ENCODE measurements at places on chromosomes 3 and 15.

- DNase-seq: no peak
Observed at GRCh38 chr3:67509471-67510075, 144.8 kb downstream of the SUCLG2 start.

- no peak for DNase-seq
Observed at GRCh38 chr3:127747751-127748521, 74.4 kb downstream of the MGLL start.

GRCh38 chr15:68335251-68335650, 57.7 kb downstream of the FEM1B start:
- DNase-seq: no peak

- peak; percentile 45 for DNase-seq
Observed at GRCh38 chr3:49602877-49603411, 48.7 kb downstream of the BSN start.

DNA sequence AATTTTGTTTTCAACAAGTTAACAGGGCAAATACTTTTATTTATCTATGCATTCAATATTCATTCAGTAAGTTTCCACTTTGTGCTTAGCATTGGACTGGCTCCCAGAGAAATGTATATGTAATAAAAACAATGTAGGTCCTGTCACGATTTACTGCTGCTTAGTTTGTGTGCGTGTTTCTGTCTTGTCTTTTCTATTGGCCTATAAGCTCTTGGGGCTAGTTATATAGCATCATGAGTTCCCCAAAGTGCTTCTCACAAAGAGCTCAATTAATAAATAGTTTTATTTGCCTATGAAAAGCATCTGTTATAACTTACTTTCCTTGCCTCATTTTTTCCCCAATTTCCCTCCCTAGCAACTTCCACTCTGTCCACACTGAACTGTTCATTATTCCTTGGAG, 666.7 kb upstream of the NAALADL2 start:
- no peak for DNase-seq

GRCh38 chr15:82648257-82649103, 1.3 kb upstream of the CPEB1 start:
- DNase-seq: no peak

DNA sequence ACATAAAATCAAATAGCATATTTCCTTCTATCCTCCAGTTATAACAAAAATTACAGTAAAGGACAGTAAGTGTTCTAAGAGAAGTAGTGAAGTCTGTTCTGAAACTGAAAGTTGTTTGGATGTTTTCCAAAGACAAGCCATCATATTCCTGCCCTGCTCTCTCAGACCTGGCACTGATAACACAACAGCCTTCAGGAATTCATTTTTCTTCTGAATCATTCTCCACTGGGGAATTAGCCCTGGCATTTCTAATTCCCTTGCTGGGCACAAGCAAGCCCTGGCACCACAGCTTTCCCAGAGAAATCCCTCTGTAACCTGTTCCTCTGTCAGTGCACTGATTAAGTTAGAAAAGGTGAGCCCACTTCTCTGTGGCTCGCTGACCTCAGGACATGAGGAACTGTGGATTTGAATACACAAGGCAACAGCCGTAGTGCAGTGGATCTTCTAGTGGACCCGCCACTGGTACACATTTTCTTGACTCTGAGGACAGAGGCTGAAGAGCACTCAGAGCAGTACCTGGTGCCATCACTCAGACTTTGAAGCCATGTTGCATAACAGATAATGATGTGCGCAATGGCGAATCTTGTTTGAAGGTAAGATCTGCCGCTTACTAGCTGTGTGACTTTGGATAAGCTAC, 61.6 kb downstream of the WWTR1 start:
- DNase-seq: no peak

- no peak for DNase-seq
Observed at GRCh38 chr3:102301155-102301880, 133.5 kb upstream of the ZPLD1 start.

DNA sequence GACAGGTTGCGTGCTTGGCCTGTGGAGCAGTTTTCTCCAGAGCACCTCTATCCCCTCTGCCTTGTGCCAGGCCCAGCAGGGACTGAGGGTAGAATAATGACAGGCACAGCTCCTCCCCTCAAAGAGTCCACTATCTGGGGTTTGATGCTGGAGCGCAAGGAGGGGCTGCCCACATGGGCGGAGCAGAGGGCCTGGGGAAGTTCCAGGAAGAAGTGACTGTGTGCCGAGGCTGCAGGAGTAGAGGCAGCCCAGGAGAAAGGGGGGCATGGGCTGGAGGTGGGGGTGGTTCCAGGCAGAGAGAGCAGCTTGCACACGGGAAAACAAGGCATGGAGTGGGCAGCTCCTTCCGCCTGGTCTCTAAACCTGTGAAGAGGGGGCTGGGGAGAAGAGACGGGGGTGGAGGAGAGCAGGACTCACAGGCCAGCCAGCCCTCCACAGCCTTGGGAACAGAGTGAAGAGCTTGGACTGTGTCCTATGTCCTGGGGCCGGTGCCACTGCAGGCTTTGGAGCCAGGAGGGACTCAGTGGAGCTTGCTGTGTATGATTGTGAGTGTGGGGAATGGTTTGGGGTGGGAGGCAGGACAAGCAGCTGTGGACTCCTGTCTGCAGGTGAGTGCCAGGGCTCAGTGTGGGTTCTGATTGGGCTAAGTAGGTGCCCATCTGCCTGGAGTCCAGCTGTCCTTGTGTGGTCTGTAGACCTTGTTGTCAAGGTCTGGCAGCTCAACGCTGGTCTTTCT, 48.1 kb downstream of the APBA2 start:
- no peak for DNase-seq

- DNase-seq: no peak
Observed at GRCh38 chr15:101503296-101503599, 13.7 kb upstream of the PCSK6 start.

- no peak for DNase-seq
Observed at GRCh38 chr3:99863588-99863987, 45.9 kb downstream of the CMSS1 start.

DNA sequence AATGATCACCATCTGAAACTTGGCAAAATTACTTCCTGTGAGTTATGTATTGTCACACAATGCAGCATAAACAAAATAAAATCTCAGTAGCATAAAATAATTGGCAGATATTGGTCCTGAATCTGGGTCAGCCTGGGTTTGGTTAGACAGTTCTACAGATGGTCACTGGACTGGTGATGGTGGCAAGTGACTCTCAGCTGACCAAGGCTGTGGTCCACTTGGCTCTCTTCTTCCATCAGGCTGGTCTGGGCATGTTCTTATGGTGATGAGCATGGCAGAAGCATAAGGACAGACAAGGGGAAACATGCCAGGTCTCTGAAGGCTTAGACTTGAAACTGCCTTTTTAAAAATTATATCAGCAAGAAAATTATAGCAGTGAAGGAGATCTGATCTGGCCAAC, 1205.0 kb upstream of the EPHA6 start:
- DNase-seq: no peak

DNA sequence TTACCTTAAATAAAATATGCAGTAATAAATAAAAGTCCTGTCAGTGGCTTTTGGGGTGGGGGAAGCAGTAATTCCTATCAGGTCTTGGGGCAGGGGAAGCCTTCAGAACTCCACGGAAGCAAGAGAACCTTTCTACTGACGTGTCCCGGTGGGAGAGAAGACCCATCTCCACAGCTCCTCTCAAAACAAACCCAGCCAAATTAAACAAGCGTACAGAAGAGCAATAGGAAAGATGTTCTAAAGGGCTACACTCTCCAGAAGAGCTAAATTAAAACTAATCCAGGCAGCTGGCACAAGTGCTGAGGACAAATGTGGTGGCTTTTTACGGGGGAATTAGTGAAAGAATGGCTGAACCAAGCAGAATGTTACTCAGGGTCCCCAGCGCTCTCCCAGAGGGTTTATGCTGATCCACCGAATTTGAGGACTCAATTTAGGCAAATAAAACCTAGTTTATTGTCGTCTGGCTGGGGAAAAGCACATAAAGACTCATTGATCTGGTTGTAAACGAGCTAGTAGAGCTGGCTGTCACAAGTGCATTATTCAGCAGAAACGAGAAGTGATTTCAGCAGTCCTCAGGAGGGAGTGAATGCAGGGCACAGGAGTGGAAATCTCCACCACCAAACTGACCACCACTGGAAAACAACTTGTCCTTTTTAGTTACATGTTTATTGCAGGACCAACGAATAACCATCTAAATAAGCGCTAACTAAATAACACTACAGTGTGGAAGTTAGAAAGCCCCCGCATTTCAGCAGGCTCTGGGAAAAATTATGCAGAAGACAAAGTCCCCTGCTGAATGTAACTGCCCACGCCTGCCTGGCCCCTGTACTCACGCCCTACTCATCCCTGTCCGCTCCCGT, 13.5 kb downstream of the BFSP2 start:
- DNase-seq: no peak

Measured in stimulated activated CD8-positive, alpha-beta memory T cell treated with anti-CD3 and anti-CD28 coated beads, Interleukin-2, amount 100 ng/mL, for 1 hour (primary cell).